ENCODE measurements at places on chromosomes 6 and 20.
A peak's percentile ranks its signal among the peaks of the same experiment; 100 is the strongest.

GRCh38 chr6:6696867-6697531 lies 108.5 kb downstream of the LY86 start:
- DNase-seq, result no peak

GRCh38 chr6:106502559-106502958 lies 126.7 kb downstream of the RTN4IP1 start:
- DNase-seq, result no peak

GRCh38 chr6:48809245-48809644 lies 653.8 kb downstream of the MMUT start:
- DNase-seq, result no peak

DNA sequence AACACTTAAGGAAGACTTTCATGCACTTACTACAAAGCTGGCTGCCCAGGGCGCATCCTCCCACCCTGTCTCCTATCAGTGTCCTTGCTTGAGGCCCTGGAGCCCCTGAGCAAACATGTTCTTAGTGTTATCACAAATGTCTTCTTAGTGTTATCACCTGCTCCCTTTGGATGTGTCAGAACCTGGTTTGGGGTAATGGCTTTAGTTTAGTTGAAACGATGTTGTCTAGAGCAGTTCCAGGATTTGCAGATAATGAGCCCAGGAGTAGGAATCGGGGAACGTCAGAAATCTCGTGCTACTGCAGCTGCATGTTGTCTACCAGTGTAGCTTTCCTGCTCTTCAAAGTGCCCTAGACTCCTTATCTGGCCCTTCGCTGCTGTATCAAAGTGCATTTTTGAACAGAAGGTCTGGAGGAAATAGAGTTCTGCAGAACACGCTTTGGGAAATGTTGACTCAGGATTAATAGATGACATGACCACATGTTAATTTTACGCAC lies 69.6 kb downstream of the PHACTR2 start:
- DNase-seq, result no peak

DNA sequence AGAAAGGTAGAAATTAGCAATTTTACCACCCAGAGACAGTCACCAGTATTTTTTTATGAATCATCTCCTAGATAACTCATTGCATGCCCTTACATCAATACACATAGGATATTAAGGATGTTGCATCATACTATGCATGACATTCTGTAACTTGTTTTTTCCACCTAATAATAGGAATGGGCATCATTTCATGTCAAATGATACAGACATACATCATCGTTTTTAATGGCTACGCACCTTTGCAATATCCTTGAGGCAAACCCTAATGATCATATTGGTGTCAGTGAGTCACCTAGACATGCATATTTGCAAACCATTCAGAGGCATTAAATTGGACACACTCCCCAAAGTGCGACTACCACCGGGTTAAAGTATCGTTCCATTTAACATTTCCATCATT lies 309.7 kb upstream of the AGPAT4 start:
- DNase-seq, result no peak

DNA sequence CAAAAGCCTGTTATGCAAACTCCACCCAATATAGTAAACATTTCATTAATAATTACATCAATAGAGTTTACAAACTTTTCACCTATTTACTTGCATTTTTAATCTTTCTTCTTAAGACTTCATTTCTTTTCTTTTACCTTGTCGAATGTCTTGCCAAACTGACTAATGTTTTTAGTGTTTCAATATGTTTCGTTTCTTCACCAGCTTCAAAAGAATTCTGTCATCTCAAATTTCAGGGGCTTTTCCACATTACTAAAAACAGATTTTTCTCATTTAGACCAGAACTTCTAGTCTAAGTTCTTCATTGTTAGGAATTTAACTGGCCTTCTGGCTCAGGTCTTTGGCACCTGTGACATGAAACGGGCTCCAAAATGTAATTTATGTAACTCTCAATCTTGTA lies 196.5 kb downstream of the ARHGAP18 start:
- no peak for DNase-seq

DNA sequence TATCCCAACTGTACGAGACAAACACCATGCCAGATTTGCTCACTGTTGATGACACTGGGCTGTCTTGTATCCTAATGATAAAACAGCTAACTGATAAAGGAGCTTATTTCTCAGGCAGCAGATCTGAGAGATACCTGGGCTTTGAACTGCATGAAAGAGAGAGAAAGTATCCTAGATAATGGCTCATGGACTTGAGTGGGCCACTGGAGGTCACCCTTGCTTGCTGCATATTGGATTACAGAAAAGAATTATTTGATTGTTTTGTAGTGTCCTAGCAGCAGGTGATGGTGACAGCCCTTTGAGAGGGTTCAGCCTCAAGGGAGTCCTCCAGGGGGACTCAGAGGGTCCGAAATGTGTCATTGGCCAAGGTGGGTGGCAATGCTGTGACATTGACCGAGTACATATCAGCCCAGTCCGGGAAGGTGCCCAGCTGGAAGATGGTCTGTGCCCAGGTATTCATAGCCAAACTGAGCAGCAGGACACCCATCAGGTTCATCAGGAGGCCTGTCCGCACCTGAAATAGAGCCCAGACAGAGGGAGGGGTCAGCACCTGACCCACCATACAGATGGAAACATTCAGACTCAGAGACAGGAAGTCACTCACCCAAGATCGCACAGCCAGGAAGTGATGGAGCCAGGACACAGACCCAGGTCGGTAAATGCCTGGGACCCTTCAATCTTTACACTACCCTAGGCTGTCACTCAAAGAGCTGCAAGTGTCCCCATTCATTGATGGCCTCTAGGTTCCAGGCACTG lies 9.4 kb upstream of the OCSTAMP start:
- no peak for DNase-seq

GRCh38 chr6:26534681-26535465 lies 3.3 kb upstream of the HMGN4 start:
- DNase-seq, result no peak

DNA sequence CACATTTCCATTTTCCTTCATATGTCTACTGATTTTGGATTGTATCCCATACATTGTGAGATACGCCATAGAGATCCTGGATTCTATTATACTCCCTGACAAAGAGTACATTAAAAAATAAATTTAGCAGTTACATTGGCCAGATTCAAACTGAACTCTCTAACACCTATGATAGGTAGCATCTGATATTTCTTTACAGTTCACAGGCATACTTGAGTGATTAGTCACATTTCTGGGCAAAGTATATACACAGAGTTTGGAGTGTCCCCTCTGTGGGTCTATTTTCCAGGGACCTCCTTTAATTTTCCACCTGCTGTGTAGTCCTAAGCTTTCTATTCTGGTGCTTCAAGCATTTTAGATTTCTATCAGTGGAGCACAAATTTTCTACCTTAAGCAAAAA lies 96.4 kb downstream of the TBC1D32 start:
- no peak for DNase-seq

DNA sequence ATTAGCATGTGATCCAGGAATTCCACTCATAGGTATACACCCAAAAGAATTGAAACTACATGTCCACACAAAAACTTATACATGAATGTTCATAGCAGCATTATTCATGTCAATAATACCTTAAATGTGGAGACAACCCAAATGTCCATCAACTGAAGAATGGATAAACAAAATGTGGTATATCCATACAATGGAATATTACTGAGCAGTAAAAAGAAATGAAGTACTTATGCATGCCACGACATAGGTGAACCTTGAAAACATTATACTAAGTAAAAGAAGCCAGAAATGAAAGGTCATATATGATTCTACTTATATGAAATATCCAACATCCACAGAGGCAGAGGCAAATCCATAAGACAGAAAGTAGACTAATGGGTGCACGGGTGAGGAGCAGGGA lies 159.9 kb downstream of the UNC5CL start:
- DNase-seq, result no peak

- DNase-seq, result peak; percentile 17
Observed at GRCh38 chr20:49534255-49534712, 33.7 kb downstream of the PTGIS start.
